ENCODE measurements at places on chromosomes 1 and 21.

GRCh38 chr1:154179946-154180687 is 11.8 kb downstream of the TPM3 start:
- no peak for DNase-seq

- no peak for DNase-seq
These were observed 102.4 kb upstream of the ZNF281 start for GRCh38 chr1:200512191-200512590.

GRCh38 chr1:67759692-67760029 is 73.6 kb downstream of the GNG12 start:
- DNase-seq: no peak

GRCh38 chr1:25356441-25356840 is 18.3 kb downstream of the TMEM50A start:
- DNase-seq: no peak

- DNase-seq: no peak
These were observed 3.3 kb upstream of the OLIG2 start for GRCh38 chr21:33022489-33022827.

DNA sequence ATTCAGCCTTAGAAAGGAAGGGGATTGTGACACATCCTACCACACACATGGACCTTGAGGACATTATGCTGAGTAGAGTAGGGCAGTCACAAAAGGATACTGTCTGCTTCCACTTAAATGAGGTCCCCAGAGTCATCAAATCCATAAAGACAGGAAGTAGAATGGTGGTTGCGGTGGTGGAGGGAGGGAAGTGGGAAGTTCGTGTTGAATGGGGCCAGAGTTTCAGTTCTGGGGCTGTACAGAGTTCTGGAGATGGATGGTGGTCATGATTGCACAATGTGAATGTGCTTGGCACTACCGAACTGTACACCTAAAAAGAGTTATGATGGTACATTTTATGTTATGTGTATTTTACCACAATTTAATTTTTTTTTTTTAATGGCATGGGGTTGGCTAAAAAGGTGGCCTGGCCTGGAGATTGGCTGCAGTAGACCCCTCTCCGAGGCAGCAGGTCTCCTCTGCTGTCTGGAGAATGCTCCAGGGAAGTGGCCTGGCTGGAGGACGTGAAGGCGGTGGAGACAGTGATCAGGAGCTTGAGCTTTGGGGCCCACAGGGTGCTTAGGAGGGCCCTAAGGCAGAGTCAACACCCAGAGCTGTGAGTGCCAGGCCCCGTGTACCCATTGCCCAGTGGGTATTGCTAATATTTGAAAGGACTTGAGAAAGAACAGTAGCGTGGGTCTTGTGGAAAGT is 30.4 kb downstream of the IFNGR2 start:
- no peak for DNase-seq

- no peak for DNase-seq
These were observed 48.5 kb upstream of the LRRN2 start for GRCh38 chr1:204733869-204734596.

DNA sequence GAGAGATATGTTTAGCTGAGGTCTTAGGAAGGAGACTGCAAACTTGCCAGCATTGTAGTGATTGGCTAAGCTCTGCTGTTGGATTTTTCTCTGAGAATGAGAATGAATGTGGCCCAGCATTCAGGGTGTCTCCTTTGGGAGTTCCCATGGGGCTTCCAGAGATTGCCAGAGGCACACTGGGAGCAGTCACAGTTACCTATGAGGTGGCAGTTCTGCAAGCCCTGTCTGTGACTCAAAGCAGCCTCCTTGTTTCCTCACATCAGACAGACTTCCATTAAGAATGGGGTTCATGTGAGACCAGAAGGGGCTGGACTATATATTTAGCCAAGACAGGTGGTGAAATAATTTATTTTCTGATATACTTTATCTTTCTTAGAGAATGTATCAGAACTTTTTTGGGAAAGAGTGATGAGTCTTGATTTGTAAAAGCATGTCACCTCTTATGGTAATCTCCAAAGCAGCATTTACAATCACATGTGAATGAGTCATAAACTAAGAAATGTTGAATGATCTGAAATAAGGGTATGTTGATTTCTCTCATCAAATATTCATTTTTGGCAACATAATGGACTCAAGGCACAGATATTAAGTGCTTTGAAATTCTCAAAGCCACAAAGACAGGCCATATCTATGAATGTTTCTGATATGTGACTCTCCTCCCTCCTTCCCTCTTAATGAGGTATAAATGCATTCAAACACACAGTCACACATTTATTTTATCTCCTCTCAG is 9.5 kb upstream of the SLC19A2 start:
- no peak for DNase-seq

GRCh38 chr1:156238248-156238647 is 3.7 kb upstream of the BGLAP start:
- no peak for DNase-seq

DNA sequence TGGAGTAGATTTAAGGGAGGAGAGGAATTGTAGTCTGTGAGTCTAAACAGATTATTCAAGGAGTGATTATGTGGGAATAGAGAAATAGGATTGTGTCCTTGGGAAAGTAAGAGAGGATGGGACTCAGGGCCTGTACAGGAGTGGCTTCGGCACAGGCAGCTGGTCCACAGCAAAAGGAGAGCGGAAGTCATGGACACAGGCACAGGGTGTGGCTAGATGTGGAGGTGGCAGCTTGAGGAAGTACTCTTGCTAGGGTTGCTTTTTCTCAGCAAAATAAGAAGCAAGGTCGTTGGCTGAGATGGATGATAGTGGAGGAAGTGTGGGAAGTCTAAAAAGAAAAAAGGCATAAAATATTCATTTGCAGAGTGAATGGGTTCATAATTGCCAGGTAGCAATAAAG is 18.5 kb upstream of the ZNF648 start:
- DNase-seq: no peak

- no peak for DNase-seq
These were observed 10.4 kb upstream of the VSIG8 start for GRCh38 chr1:159872891-159873290.

DNA sequence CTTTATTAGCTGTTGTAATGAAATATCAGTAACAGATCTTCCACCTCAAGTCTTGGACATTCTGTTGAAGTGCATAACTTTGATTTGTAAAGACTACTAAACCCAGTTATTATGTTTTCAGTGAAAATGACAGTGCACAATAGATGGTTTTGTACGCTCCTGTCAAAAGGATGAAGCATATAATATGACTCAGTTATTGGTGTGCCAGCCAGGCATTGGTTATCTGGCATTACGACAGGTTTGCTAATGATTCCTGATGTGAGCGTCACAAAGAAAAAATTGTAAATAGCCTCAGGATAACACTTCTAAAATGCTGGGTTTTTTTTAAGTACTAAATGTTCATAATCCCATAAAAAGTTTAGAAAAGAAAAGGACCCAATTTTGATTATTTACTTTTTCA is 147.9 kb downstream of the MAGI3 start:
- DNase-seq: no peak

DNA sequence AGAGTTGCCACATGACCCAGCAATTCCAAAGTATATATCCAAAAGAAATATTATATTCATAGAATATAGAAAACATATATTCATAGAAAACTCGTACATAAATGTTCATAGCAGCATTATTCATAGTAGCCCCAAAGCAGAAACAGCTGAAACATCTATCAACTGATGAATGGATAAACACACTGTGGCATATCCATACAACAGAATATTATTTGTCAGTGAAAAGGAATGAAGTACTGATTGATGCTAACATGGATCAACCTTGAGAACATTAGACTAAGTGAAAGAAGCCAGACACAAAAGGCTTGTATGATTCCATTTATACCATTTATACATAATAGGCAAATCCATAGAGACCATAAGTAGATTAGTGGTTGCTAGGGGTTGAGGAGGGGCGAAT is 21.7 kb upstream of the MACF1 start:
- no peak for DNase-seq

- DNase-seq: no peak
These were observed 71.3 kb downstream of the RIPK4 start for GRCh38 chr21:41695513-41695912.

DNA sequence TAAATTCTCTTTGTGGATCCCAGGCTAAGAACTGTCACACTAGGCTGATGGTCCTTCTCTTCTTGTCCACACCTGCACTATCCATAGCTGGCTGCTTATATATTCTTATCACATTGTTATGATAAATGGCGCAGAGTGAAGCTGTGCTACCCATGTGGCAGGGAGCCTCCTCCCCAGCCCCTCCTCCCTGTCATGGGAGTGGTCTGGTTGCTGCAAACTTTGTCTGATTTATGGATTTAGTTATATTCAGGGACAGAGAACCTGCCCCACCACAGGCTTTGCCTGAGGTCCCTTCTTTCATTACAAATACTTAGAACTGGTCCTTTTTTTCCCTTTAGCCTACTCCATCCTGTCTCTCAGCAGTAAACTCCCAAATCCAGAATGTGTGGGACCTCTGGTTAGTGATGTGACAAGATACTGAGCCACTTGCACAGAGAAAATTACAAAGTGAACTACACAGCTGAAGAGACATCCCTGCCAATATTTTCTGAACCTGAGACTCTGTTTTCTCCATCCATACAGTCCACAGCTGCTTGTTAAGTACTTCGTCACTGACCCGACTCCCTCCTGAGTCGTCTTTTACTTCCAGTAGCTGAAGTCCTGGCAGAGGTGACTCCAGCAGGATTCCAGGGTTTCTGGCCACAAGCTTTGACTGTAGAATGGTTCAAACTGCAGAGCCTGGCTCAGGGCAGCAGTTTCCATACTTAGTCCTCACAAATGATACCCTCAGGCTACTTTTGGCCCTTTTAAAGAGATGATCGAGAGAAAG is 37.6 kb downstream of the PTGFRN start:
- DNase-seq: no peak

GRCh38 chr1:156489166-156489934 is 11.2 kb downstream of the MEF2D start:
- peak; percentile 50 for DNase-seq

DNA sequence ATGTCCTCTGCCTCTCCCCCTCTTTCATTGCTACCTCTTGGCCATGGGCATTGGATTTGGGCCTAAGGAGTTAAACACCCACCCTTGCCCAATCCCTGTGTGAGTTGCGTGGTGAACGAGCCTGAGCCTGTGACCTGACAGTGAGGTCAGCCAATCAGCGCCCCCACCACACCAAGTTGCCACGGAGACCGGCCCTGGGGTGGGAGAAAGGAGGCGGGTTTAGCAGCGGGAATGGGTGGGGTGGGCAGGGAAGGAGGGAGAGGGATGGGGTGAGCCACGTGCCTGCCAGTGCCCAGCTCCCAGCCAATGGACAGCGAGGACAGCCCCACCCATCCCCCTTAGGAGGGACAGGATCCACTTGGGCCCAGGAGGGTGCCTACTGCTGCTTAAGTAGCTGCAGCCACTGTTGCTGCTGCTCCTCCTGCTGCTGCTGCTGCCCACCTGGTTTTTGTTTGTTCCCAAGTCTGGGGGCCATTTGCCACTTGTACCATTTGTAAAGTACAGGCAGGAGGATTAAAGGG is 9.5 kb downstream of the ZBTB7B start:
- peak; percentile 96 for DNase-seq

- DNase-seq: no peak
These were observed 20.7 kb downstream of the MCM3AP start for GRCh38 chr21:46264690-46265144.

- no peak for DNase-seq
These were observed 4.1 kb upstream of the GABRD start for GRCh38 chr1:2014741-2015735.

DNA sequence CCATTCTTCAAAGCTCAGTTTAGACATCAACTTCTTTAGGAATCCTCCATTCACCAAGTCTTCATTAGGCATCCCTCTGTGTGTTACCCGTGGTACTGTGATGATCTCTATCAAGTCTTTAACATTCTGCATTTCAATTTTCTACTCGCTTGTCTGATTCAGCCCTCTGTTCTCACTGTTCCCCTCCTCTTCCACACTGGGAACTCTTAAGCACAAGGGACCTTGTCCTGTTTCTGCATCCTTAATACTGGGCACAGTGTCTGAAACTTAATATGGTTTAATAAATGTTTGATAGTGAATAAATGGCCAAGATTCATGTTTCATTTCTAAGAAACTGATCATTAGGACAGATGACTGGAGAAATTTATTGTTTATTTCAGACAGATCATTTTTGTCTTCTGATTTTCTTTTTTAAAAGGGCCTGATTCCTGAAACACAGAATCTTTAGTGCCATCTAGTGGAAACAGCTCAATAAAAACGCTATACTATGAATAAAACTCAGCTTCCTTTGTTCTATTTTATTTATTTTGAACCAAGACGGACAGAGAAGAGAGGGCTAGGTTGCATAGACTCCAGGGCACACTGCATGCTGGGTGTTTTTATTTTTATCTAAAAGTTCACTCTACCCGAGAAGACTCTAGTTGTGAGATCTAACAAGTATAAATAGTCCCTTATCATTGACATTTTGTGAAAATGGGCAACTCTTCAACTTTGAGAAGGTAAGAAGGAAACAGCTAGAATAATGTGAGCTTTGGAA is 7.0 kb upstream of the TRIM45 start:
- no peak for DNase-seq

GRCh38 chr1:188164459-188164858 is 1335.7 kb downstream of the PLA2G4A start:
- no peak for DNase-seq

GRCh38 chr1:19825298-19825697 is 10.2 kb upstream of the RNF186 start:
- no peak for DNase-seq

DNA sequence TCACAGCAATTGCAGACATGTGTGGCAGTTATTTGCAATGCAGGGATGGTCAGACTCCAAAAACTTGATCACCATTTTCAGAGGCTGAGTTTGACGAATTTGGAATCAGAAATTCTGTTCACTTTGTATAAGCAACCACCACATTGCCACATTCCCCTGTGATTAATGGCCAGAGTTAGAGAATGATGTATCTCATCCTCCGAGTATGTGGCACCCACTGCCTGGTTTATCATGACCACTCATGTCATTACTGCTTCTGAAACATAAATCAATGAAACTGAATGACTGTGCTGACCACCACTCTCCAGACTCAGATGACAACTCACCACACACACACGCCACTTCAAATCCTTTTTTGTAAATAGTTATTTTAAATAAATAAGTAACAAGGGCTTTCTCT is 66.6 kb upstream of the CACHD1 start:
- DNase-seq: no peak

GRCh38 chr1:58929671-58930325 is 146.0 kb upstream of the JUN start:
- no peak for DNase-seq

DNA sequence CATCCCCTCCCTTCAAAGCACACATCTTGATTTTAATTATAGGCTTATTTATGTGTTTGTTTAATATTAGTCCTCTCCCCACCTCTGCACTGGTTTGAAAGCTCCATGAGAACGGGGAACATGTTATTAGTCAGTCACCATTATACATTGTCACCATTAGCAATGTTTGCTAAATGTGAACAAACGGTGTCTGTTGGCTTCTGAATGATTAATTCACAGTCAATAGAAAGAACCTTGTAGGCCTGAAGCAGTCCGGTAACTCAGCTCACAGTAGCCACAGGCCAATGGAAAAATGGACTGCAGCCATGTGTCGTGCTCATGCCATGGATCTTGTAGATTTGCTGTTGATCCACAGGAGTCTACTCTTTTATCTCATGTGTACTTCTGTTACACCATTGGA is 49.7 kb upstream of the NHLH2 start:
- DNase-seq: no peak

- no peak for DNase-seq
These were observed 269.2 kb upstream of the RGS18 start for GRCh38 chr1:191888996-191889622.

- no peak for DNase-seq
These were observed 43.4 kb downstream of the LDLRAD2 start for GRCh38 chr1:21855257-21856096.

GRCh38 chr1:101820071-101820470 is 176.7 kb downstream of the OLFM3 start:
- no peak for DNase-seq

GRCh38 chr1:84246213-84246612 is 55.3 kb upstream of the SAMD13 start:
- no peak for DNase-seq

All from NCI-H187 treated with DMSO at 0.1 percent for 48 hours (cell line).